NCI-H2081 treated with DMSO at 0.1 percent for 48 hours (cell line): ENCODE measurements at places on chromosomes 1 and 21.

DNA sequence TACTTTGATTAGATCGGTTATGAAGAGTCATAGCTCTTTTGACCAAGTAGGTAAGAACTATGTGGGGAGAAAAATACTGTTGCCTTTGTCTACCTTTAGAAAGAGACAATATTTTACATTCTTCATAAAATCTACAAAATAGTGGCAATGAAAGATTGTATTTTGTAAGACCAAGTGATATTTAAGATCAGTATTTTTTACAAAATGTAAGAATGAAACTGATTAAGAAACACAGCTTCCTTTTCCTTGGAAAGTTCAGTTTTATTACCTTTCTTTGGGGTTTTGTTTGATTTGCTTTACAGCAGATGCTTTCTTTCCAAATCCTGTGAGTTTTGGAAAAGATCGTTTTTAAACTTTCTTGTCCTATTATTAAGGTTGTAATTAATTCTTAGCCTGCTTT is 69.8 kb downstream of the SLC35A3 start:
- no peak for DNase-seq

GRCh38 chr1:227744668-227745067 is 9.4 kb downstream of the SNAP47 start:
- no peak for DNase-seq

- DNase-seq, result no peak
These were observed 20.4 kb upstream of the CCDC27 start for GRCh38 chr1:3731583-3732433.

- DNase-seq, result peak; percentile 19
These were observed 15.7 kb upstream of the GLIS1 start for GRCh38 chr1:53754484-53755312.

DNA sequence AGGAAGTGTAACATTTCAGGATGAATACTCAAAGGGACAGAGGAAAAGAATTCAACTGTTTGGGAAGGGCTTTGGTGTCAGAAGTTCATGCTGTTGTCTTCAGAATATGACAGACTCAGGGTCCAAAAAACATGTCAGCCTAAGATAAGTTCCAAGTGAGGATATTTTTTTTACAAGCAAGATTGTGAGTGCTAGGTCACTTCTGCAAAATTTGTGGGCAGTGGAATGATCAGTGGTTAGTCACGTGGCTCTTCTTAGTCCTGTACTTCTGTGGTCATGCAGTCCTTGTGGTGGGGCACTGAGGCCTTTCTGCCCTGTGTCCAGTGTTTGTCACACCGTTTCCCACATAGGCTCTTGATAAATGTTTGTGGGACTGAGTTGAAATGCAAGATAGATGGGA is 5.2 kb downstream of the RGL1 start:
- no peak for DNase-seq

- DNase-seq, result no peak
These were observed 258.3 kb downstream of the MATN1 start for GRCh38 chr1:30465096-30465495.
